ENCODE measurements at places on chromosomes 3 and 15.

GRCh38 chr3:125200731-125201139, 11.8 kb downstream of the SLC12A8 start:
- no peak for DNase-seq

GRCh38 chr15:64112073-64112772, 16.4 kb downstream of the SNX1 start:
- DNase-seq: no peak

DNA sequence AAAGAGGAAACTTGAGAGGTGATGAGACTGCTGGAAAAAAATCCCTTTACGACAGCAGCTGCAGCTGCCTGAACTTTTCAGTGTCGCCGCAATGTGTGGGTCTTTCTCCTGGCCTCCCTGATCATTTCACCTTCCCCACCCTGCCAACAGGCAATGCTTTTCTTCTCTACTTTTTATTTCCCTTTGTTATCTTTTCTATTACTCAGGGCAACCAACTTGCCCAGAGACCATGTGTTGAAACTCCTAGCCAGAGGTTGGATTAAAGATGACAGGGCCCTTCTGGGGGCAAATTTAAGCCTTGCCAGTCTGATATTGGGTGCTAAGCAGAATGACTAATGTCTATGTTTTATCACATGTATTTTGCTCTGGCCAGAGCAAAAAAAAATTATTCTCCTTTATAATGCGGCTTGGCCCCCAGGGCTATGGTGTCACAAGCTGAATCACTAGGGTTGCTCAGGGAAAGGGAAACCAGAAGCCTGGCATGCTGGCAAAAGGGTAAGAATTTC, 51.5 kb upstream of the CFAP20DC start:
- DNase-seq: no peak

DNA sequence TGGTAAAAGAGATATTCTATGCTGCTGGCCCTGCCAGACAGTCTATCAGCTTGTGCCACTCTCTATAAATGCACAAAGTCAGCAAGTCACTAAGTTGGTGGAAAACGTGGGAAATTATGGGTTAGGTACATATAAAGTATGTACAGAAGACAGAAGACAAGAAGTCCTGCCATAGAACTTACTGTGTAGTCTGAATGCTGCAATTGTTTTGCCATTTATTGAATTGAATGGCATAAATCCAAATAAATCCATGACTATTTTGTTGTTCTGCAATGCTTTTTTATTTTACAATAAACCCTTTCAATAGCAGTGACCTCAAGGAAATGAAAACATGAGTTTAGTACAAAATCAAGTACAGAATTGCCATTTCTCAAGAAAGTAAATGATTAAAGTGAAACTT, 34.1 kb upstream of the TM4SF1 start:
- DNase-seq: no peak

GRCh38 chr3:123941542-123941941, 19.5 kb downstream of the CCDC14 start:
- DNase-seq: no peak

DNA sequence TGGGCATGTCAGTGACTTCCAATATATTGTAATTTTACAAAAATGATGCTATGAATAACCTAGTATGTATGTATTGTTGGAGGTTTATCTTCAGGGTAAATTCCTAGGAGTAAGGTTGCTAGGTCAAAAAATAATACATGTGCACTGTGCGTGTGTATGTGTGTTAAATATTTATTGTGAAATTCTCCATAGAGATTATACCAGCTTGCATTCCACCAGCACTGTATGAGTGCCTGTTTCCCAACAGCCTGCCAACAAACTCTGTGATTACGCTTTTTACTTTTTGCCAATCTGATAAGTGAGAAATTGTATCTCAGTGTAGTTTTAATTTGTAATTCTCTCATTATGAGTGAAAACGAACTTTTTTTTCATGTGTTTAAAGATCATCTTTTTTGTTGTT, 12.6 kb upstream of the IGF2BP2 start:
- no peak for DNase-seq

GRCh38 chr15:42358141-42358540, 1.2 kb upstream of the CAPN3 start:
- DNase-seq: no peak

- DNase-seq: peak; percentile 27
Measured at GRCh38 chr15:76904461-76905012, 603 bp downstream of the SCAPER start.

- DNase-seq: no peak
Measured at GRCh38 chr15:100330221-100330620, 11.6 kb downstream of the ADAMTS17 start.

GRCh38 chr3:11288786-11289637, 16.8 kb downstream of the ATG7 start:
- peak; percentile 95 for DNase-seq

DNA sequence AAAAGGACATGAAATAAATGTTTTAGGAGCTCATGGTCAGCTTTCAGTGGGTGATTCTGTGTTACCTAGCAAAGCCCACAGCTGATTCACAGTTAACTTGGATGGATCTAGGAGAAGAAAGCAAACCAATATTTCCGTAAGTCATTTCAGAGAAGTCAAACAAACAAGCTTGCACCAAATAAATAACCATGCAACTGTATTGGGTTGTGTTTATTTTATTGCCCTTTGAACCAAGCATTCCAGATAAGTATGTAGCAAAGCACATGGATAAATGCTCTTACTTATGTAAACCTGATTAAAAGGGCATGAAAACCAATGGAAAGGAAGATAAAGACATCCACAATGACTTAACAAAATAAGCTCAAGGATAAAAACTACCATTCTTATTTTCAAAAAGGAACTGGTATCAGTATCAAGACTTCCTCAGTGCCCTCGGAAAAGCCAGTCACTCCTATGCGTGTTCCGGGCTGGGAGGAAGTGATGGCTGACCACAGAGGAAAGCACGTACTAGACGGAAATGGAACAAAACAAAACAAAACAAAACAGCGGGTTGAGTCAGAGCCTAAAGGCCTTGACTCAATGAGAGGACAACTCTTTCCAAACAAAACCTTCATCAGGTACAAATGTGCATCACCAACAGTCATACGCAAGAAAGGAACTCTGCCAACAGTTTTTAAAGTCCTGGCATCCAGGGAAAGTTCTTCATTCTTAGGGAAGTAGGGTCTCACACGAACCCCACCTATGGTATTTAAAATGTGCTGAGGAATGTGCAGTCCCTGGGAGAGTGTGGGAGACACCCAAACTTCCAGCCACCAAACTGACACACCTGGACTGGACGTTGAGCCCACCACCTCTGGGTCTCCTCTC, 103.3 kb downstream of the SNRK start:
- peak; percentile 81 for DNase-seq

GRCh38 chr15:52262364-52262763, 33.2 kb downstream of the MYO5C start:
- peak; percentile 40 for DNase-seq

GRCh38 chr15:81498294-81498693, 124.3 kb upstream of the TMC3 start:
- no peak for DNase-seq

DNA sequence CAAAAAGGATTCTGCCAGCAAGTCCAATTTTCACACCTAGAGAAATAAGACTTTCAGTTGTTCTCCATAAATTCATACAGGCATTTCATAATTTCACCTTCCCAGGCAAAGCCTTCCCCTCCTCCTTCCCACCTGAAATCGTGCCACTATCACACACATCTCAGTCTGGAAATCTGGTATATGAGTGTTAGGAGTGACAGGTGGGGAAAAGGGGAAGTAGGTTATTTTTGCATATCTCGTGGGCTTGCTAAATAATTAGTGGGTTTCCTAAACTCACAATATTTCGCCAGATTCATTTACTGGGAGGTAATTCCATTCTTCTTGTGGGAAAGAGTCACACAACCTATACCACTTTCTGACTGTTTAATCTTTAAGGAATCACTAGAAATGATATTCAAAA, 7.4 kb downstream of the ALDH1A2 start:
- DNase-seq: no peak

DNA sequence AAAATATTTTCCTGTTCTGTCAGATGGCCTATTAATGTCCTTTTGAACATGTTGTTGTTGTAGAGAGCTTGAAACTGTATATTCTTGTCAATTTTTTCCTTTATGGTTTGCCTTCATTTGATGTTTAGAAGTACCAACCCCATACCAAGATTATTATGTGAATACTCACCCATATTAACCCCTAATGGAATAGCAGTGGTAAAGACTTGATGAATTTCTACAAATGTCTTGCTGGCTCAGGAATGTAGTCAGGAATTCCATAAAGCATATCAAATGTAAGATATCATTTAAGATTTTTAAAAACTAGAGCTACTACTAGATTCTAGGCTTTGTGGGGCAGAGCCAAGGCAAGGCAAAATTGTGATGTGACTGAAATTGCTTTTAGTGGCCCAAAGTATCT, 30.0 kb downstream of the MYO5A start:
- DNase-seq: no peak

DNA sequence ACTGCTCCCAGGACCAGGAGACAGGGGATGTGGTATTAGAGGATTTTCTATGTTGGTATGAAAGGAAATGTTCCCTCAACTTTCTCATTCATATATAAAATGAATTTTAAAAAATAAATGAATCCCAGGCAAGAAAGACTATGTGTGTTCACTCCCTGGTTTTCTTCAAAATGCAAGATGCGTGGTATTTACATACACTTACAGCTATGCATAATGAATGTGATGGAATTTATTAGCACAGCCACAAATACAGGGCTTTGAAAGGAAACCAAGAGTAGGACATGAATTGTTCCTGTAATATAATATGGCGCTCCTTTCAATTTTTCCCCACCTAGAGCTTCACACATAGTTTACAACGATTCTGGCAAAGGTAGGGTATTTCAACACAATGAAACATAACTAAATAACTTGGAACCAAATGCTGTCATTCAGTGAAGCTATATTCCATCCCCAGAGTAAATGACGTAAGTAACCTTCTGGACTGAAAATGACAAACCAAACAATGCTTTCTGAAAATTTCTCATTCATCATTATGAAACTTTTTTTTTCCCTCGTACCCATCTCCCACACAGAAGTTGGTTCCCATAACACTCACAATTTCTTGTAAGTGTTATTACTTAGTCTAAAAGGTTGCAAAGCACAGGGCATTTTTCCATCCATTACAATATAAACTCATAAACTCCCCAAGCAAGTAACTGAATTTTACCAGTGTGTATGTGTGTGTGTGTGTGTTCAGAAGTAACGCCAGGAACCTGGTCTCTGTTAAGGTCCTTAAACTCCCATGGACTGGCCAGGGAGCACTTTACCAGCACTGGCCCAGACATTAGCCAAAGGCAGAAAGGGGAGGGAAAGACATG, 41.8 kb downstream of the CBLB start:
- DNase-seq: peak; percentile 75

GRCh38 chr3:178174201-178174915, 361.9 kb upstream of the KCNMB2 start:
- DNase-seq: no peak

DNA sequence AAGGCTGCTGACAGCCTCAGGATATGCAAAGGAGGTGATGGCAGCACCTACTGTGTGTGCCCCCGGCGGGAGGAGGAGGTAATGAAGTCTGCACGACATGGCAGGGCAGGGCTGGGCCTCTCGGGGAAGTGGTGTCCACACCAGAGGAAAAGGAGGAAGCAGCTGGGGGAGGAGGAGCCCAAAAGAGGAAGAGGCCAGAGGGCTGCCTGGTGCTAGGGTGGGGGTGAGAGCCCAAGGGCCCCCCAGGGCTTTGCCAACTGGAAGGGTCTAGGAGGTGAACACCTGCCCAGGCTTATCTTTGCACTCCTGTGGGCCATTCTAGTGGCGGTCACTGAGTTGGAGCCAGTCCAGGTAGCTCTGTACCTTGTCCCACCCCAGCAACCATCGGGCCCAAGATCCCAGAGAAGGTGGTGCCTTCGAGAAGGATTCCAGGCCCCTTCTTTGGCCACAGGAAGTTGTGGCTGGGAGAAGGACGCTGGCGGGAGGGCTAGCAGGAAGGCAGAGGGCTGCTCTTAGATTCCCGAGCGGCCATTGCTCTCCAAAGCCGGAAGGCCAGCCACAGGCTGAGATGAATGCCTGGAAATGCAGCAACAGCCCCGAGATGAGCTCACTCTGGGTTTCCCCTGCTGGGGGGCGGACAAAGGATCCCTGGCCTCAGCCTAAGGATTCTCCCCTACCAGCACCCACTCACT, 7.0 kb downstream of the GNAI2 start:
- DNase-seq: peak; percentile 58

DNA sequence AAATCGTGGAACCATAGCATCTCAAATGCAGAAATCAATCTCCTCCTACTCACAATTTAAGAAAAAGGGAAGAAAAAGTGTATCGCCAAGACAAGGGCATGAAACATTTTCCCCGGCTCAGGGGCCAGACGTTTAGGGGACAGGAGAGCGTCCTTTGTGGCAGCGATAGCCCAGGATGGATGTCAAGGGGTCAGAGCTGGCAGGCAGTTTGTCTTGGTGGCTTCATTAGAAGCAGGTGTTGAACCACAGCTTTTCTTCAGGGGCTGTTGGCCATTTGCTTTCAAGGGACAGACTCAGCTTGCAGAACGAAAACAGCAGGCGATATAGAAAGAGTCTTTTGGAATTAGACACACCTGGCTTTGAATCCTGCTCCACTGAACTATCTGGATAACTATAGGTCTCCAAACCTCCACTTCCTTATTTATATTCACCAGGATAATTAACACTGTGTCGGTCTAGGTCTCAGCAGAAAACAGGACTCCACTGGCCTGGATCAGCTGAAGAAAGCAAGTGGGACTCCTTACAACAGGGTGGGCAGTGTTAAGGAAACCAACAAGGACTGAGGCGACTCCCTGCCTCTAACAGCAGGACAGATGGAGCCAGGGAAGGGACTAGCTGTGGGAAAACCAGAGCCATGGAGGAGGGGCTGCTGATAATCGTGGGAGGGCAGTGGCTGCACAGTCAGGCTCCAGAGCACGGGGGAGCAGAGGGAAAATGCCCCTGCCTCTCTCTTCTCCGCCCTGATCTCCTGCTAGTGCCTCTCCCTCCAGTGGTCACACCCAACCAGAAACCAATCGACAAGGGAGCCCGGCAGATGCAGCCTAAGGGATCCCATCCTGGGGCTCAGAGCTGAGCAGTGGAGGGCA, 123.6 kb downstream of the LIPC start:
- DNase-seq: no peak

- DNase-seq: peak; percentile 33
Measured at GRCh38 chr15:71542836-71543235, 267.5 kb upstream of the NR2E3 start.

DNA sequence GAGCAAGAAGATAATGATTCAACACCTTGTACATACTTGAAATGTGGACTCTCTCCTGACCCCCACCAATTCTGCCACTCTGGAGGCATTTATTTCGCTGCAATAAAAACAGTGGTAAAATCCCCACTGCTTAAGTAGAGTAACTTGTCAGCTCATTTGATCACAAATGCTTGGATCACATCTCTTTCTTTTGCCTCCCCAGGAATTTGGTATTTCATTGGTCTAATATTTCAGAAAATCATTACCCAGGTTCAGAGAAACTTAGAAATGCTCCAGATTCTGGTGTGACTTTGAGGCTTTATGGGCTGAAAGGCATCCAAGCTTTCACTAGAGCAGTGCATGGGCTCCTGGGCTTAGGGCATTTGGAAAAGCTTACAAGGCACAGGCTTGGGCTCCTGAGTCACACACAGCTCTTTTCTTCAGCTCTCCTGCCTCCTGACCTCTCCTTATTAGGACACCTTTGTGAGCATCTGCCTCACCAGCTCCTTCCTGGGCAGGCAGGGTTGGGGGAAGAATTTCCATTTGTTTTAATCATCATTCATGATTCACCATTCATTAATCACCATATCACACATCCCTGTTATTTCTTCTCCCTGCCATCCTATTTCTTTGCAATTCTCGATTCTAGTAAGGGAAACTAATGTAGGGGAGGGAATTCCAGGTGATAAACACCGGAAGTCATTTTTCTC, 22.5 kb downstream of the CDCP1 start:
- DNase-seq: peak; percentile 96

GRCh38 chr3:19213603-19214220, 65.4 kb downstream of the KCNH8 start:
- no peak for DNase-seq

GRCh38 chr15:74955796-74956647, 550 bp downstream of the RPP25 start:
- DNase-seq: peak; percentile 64

Data from fibroblast of mammary gland (primary cell).